ENCODE measurements at places on chromosomes 7 and 10. TPM values are rescaled to one million over a fixed set of nuclear protein-coding genes. Genes with fewer than 3 reads are reported as not detected.
A peak's percentile ranks its signal among the peaks of the same experiment; 100 is the strongest.

DNA sequence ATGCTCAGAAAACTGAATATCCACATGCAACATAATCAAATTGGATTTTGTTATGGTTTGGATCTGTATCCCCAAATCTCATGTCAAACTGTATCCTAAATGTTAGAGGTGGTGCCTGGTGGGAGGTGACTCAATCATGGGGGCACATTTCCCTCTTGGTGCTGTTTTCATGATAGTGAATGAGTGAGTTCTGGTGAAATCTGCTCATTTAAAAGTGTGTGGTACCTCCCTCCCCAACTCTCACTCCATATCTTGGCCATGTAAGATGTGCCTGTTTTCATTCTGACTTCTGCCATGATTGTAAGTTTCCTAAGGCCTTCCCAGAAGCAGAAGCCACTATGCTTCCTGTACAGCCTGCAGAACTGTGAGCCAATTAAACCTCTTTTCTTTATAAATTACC lies 239.6 kb upstream of the KLF14 start:
- DNase-seq, result no peak

- no peak for DNase-seq
Measured at GRCh38 chr7:137032436-137032835, 164.0 kb downstream of the CHRM2 start.

DNA sequence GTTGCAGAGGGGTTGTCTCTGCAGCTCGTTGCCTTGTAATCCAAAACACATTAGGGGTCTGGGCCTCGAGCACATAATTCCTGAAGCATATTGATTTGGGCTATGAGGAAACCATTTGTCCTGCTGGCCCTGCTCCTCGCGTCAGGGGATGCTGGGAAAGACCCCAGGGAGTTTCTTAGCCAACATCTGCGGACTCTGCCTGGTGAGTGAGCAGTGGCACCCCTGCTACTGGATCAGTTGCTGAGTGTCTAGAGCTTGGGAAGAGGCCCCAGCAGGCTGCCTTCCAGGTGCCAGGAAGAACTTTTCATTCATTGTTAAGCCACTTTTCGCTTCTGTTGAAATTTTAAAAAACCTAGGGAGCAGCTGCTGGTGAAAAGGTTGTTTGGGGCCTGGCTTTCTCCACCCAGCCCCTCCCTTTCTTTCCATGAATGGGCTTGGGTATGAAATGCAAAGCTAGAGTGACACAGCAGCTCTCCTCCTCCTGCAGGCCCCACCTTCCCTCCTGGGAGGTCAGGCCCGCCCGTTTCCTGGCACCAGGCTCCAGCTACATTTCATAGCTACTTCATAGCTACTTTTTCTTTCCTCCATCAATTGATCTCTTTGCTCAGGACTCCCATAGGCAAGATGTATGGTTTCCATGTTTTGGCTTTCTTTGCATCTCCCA lies 26.8 kb downstream of the TACR2 start:
- peak; percentile 73 for DNase-seq

GRCh38 chr7:148575640-148576411 lies 14.7 kb upstream of the C7orf33 start:
- DNase-seq, result peak; percentile 85

EVX1 gene
- not detected for total RNA-seq

PKD2L1 gene
- 1.1 TPM for total RNA-seq

RNF148 gene
- 1.5 TPM for total RNA-seq

SFRP4 gene
- total RNA-seq, result 302 TPM

SPDYE11 gene
- total RNA-seq, result not detected
